ENCODE measurements at places on chromosomes 5 and 9.

GRCh38 chr5:132228241-132229035 is 785 bp upstream of the P4HA2 start:
- peak; percentile 71 for DNase-seq

GRCh38 chr9:86308687-86309086 is 26.3 kb upstream of the ISCA1 start:
- no peak for DNase-seq

DNA sequence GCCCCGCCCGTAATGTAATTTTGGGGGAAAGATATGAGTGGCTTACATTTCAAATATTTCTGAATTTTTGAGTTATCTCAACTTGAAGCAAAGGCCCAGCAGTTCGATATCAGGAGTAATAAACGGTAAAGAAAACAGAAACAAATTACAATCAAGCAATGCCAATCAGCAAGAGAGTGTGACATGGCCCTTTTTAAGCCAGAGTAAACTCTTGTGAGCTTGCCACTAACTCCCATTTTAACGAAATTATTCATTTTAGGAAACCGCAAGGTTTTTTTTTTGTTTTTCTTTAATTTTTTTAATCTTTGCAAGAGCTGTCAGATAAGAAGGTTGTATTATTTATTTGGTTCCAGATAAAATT is 17.6 kb upstream of the CDK7 start:
- DNase-seq = no peak

DNA sequence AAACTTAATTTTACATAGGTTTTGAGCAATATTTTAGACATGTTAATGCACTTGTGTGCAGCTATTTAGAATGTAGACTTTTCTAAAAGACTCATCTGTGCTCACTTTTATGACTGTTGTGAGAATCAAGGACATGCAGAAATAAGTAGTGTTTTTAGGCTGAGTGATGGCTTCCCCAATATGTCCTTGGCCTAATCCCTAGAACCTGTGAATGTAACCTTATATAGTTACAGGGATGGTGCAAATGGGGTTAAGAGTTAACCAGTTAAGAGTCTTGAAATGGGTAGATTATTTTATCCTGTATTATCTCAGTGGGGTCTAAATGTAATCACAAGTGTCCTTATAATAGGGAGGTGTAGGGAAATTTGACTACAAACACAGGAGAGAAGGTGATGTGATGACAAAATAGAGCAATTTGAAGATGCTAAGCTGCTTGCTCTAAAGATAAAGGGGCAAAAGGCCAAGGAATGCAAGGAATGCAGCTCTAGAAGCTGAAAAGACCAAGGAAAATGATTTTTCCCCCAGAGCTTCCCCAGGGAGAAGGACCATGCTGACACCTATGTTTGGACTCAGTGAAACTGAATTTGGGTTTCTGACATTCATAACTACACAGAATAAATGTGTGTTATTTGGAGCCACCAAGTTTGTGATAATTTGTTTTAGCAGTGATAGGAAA is 298.0 kb upstream of the PAPPA start:
- no peak for DNase-seq

DNA sequence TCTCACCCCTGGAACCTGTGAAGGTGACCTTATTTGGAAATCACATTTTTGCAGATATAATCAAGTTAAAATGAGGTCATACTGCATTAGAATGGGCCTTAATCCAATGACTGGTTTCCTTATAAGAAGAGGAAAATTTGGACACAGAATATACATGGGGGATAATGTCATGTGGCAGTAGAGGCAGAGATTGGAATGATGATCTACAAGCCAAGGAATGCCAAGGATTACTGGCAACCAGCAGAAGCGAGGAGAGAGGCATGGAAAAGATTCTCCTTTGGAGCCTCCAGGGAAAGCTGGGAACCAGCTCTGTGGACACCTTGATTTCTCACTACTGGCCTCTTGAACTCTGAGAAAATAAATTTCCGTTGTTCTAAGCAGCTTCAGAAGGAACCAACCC is 20.2 kb upstream of the CEP78 start:
- no peak for DNase-seq

DNA sequence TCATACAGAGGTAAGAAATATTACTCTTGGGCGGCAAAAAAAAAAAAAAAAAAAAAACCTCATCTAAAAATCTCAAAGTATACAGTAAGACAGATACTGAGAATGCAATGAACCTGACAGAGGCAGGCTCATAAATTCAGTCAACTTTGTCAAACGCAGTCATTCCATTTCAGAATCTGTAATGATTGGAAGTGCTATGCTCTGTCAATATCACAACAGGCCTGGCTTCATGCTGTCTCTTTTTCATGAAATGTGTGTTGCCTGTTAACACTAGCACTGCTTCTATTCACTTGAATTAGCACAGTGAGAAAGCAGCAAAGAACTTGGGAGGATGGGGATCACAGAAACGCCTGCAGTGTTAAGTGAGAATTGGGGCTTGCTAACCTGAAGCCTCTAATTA is 200.3 kb upstream of the EFNA5 start:
- DNase-seq = no peak

DNA sequence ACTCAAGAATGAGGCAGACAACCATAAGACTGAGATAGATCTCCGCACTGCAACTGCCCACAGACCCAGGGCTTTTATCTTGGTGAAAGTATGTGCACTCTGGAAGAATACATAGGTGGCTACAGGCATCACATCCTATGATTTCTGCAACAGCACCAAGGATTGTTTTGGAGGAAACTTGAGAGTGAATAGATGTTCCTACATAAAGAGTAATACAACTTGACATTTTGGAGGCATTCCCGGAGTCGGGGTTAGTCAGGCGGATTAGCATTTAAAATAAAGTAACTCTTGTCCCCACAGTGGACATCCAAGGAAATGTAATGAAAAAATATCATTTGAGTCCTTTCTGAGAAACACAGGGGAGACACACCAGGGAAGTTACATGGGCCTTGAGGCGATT is 26.7 kb downstream of the TMEM174 start:
- no peak for DNase-seq

GRCh38 chr5:58040044-58040443 is 419.8 kb downstream of the PLK2 start:
- DNase-seq = no peak

DNA sequence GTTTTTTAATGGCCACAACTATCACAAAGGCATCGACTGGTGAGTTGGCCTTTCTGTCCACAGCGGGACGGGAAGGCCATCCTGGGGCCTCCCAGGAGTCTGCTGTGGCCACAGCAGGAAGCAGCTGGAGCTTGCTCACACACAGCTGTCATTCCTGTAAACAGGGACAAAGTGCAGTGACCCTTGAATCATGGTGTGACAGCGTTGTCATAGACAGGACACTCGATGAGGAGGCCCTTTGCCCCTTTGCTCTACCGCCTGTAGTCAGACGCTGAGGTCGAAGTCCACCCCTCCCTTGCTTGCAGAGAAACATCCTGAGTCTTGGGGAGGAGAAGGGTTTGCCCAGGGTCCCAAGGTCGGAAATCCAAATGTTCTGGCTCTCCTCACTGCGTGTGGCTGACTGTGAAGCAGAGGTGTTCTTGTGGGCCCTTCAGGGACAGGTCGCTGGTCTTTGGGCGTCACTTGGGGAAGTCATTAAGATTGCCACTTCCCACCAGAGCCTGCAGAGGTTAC is 35.1 kb downstream of the NDST1 start:
- peak; percentile 83 for DNase-seq

GRCh38 chr9:14151451-14151850 is 162.5 kb downstream of the NFIB start:
- no peak for DNase-seq

- no peak for DNase-seq
These were observed 42.2 kb downstream of the SECISBP2 start for GRCh38 chr9:89360465-89360864.

GRCh38 chr5:133289686-133290367 is 238.0 kb downstream of the HSPA4 start:
- no peak for DNase-seq

DNA sequence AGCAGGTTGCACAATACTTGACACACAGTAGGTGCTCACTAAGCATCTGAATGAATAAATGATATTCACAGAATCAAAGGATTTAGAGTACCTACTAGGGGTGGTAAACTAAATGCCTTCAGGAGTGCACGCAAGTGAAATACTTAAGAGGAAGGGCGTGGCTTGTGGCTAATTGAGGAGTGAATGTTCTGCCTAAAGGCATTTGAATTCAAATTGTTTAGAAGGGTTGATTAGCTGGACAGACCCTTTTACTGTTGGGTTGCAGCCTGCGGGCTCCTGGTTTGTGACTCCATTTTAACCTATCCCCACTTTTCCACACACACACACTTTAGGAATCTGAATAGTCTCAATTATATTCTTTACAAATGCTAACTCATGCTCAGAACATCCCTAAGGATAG is 63.1 kb downstream of the PPP2R2B start:
- no peak for DNase-seq

GRCh38 chr5:39309534-39309933 is 54.8 kb downstream of the C9 start:
- no peak for DNase-seq

DNA sequence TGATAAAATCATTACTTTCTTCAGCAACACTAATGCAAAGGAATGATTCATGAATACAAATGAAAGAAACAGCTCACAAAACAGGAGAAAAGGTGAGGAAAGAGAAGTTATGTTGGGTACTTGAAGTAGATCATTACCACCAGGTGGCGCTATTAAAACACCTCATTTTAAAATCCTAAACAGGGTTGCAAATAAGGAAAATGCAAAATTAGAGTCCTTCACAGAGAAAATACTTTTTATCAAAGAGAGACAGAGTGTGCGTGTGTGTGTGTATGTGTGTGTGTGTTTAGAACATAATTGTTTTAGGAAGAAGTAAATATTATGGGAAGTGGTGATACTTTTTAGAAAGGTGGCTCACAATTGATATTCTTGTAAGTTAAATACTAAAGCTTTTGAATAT is 49.5 kb upstream of the CD180 start:
- no peak for DNase-seq

DNA sequence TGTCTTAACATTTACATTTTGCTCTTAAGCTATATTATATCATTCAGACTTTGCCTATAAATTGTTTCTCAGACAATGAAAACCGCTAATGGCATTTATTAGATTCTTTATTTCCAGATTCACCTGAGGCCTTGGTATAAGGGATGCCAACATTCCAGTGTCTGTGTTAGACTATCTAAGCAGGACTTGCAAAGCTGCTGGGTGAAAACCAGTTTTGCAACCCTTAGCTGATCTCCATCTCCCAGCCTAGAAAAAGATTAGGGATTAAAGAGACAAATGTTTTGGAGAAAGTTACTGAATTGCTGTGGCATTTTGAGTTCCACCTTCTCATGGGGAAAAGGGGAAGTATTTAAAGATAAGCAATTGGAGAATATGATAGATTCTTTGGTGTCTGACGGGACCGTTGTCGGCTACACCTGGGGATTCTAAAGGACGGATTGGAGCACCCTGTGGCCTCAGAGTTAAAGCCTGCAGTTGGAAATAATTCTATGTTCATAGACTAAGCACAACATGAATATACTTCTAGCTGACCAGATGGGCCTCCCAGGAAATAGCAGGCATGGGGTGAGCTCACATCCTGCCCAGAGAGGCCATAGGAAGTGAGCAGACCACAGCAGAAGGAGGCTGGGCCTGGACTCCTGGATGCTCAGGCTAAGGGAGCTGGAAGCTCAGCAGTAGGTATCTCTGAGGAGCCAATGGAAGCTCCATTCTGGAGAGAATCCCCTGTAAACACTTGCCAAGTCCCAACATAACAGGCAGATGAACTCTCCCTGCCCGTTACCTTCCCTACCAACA is 21.8 kb downstream of the ENTREP1 start:
- DNase-seq = no peak

DNA sequence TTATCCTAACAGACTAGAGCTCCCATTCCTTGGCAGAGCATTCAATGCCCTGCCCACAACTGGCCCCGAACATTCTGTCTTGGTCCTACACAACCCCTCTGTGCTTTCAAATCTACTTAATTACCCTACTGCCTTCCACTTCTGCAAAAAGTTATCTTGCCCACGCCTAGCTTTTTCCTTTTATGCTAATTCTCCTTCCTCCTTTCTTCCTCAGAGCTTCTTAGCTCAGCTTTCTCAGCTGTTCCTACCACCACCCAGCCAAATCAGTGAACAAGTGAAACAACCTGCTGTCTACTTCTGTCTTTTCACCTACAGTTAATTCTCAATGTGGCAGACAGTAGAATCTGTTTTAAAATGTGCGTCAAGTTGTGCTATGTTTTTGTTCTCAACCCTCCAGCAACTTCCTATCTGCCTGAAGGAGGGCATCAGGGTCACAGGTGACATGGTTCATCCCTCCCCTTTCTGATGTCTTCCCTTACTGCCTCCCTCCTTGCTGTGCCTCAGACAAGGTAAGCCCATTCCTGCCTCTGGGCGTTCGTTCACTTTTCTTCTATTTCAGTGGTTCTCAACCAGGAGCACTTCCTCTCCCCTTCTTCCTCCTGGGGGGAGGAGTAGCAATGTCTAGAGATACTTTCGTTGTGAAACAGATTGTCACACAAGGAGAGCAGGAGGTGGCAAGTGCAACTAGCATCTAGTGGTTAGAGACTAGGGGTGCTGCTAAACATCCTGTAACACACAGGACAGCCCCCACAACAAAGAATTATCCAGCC is 1.3 kb upstream of the REEP5 start:
- DNase-seq = no peak

- no peak for DNase-seq
These were observed 213.1 kb upstream of the GAS1 start for GRCh38 chr9:87160148-87161102.

DNA sequence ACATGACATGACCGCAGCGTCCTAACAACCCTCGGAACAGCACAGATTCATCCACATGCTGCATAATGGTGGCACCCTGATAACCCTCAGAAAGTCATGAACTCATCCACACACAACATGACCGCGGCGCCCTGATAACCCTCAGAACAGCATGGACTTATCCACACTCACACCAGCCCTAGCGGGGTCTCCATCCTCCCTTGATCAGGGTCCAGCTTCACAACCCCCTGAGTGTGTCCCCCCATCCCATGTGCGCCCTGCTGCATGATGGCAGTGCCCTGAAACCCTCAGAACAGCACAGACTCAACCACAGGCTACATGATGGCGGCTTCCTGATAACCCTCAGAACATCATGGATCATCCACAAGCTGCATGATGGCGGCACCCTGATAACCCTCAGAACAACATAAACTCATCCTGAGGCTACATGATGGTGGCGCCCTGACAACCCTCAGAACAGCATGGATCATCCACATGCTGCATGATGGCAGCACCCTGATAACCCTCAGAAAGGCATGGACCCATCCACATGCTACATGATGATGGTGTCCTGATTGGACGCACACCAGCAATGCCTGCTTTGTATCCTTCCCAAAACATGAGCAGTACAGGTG is 28.3 kb downstream of the SLC6A3 start:
- peak; percentile 29 for DNase-seq

DNA sequence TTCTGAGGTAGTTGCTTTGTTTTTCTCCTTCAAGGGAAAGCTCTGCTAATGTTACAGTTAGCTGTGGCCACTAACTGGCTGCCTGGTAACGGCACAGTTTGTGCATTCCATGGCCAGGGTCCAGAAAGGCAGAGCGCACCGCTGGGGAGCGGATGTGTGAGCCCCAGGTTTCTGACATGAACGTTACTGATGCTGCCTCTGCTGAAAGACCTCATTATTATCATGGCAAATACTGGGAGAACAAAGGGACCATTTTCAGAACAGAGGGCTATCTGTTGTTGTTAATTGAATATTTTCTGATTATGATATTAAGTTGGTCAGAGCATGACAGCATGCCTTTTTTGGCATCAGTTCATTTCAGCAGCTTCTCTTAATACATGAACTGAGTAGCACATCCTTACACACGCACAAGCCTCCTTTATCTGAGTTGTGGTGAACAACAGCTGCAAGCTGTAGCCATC is 134.1 kb downstream of the NUDT12 start:
- no peak for DNase-seq

GRCh38 chr5:169426784-169427183 is 125.8 kb upstream of the SLIT3 start:
- no peak for DNase-seq
